Activated CD8-positive, alpha-beta memory T cell treated with anti-CD3 and anti-CD28 coated beads, Interleukin-2, amount 10 ng/mL, durations not matched to agents 7 days and 5 days (primary cell): ENCODE measurements at places on chromosomes 6 and 20. TPM values are rescaled to one million over a fixed set of nuclear protein-coding genes. Genes with fewer than 3 reads are reported as not detected.

DNA sequence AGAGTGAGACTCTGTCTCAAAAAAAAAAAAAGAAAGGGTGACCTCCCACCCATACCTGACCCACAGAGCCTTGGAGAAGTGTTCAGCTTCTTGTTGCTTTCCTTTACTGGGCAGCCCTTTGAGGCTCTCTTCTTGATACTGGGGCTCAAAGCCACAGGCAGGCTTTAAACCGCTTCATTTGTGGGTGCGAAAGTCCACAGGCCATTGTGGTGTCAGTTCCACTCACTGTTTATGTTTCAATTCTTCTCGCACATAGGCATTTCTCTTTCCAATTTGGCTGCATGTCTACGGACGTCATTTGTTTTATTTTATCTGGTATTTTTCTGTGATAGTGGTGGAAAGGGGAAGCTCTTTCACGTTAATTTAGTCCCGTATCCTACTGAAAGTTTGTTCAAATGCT lies 34.6 kb downstream of the PPARD start:
- DNase-seq = no peak

GRCh38 chr20:1524004-1524403 lies 32.8 kb upstream of the SIRPB2 start:
- no peak for DNase-seq

GRCh38 chr20:45111799-45112471 lies 3.0 kb downstream of the WFDC5 start:
- DNase-seq = no peak

DNA sequence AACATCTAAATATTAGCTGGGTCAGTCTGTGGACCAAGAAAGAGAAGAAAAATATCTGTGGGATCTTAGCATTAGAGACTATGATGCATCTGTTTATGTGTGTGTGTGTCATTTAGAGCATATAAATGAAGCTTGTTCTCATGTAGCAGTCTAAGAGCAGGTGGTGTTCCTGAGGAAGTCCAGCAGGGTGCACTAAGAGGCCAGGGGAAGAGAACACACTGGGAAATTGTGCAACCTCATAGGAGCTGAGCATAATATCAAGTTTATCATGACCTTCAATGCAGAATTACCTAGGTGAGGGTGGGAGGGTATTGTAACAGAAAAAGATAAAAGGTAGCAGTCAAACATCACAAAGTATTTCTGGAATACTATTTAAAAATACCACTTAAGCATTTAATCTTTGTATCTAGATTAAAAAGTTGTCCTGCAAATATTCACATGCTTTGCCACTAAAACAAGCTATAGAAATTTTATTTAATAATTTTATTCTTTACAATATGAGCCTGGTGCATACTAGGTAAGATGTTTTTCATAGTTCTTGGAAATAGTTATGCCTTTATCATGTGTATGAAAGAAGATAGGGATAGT lies 80.5 kb downstream of the SMPDL3A start:
- no peak for DNase-seq

- DNase-seq = no peak
Observed at GRCh38 chr20:2604506-2604835, 48.0 kb upstream of the NOP56 start.

GRCh38 chr20:49219924-49220831 lies 962 bp downstream of the DDX27 start:
- DNase-seq = no peak

DNA sequence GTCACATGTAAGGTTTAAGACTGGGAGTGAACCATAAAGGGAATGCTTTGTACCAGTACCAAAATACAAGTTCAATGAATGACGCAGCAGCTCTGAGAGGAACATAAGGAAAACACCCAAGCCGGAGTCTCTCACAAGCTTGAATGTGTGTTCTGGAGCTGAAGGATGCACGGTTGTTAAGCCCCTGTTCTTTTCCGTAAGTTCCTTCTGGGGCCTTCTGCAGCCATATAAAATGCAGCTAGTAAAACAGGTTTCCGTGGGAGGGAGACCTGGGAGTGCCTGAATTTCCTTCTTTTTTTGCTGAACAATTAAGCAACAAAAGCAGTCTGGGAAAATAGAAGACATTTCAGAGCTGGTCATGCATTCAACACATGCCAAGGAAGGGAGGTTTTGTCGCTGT lies 73.2 kb upstream of the JAG1 start:
- DNase-seq = no peak

DNA sequence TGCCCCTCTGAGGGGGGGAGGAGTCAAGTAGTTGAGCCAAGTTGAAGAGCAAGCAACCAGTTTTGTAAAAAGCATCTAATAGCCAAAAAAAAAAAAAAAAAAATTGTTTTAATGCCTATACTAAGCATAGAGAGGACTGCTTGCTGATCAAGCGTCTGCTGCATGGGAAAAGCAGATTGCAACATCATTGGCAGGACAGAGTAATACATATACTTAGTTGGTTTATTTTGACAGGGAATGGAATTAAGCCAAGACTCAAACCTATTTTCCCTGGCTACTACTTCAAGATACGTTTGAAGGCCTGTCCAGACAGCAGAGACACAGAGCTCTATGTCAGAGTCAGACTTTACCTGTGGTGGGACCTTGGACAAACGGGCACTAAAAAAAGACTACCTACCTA lies 120.5 kb downstream of the RTN4IP1 start:
- DNase-seq = no peak

GRCh38 chr6:69007781-69008180 lies 372.7 kb downstream of the ADGRB3 start:
- DNase-seq = no peak

DNA sequence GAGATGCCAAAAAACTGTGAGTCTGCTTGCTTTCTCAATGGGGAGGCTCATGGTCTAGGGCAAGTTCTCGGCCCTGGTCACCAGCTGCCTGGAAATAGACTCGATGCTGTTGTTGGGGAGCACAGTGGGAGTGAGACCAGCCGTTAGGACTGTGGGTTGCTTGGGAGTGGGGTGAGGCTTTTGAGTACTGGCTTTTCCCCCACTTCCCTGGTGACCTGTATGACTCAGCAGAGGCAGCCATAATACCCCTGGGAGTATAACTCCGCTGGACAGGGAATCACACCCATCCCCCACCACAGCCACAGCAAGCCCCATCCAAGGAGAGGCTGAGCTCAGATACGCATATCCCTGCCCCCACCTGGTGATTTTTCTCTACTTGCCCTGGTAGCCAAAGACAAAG lies 48.9 kb upstream of the OGFRL1 start:
- no peak for DNase-seq

- no peak for DNase-seq
Observed at GRCh38 chr6:47357827-47358226, 48.1 kb upstream of the TNFRSF21 start.

- peak; percentile 57 for DNase-seq
Observed at GRCh38 chr20:25035921-25036320, 22.0 kb downstream of the ACSS1 start.

GRCh38 chr20:21628800-21629199 lies 76.7 kb upstream of the PAX1 start:
- DNase-seq = no peak

DNA sequence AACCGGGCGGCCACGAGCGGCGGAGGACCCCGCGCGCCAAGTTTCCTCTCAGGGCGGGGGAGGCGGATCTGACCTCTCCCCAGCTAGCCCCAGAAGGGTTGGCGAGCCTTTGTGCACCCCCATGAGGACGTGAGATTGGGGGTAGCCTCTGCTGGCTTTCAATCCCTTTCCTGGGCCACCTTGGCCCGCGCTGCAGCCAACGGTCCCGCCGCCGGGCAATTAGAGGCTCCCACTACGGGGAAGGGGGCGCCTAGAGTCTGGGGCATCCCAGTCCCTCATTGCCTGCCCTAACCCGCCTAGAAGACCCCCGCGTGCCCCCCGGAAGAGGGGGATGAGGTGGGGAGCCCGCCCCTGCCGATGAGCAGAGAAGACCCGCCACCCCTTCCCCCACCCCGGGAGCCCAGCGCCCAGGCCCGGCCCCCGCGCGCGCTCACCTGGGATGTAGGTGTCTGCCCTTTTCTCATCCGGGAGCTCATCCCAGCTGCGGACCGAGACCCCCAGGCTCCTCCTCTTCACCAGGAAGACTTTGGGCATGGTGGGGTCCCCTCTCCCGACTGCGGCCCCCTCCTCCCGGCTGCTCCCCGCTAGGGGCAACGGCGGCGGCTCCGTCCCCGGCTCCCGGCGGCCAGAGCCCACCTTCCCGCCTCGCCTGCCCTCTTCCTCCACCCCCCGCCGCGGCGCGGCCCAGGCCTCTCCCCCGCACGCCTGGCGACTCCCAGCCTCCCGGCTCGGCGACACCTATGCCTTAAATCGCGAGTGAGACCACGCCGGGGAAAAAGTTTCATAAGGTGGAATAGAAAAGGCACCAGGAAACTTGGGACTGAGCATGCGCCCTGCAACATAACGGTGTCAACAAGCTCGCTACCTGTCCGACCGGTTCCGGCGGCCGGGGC lies at the start of gene OVOL2:
Gene OVOL2 (minus strand): TSS at position 816 of the 893 bp plus-strand sequence. CDS start 282 bp downstream, at position 534.
- DNase-seq = no peak

DNA sequence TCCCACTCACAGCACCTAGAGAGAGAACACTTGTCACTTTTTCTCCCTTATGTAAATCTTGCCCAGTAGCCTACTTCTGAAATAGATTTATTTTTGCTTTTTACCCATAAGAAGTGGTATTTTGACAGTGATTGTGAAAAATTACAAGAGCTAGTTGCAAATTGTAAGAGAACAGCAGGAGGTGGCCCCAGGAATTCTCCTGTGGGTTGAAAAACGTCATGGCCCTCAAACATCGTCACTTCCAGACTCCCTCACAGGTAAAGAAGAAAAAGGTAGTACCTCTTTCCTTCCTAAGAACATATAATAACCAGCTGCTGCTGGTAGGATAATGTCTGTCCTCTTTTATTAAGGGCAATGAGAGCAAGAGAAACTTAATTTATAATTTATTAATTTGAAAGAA lies 69.5 kb upstream of the LAMP5 start:
- no peak for DNase-seq

DNA sequence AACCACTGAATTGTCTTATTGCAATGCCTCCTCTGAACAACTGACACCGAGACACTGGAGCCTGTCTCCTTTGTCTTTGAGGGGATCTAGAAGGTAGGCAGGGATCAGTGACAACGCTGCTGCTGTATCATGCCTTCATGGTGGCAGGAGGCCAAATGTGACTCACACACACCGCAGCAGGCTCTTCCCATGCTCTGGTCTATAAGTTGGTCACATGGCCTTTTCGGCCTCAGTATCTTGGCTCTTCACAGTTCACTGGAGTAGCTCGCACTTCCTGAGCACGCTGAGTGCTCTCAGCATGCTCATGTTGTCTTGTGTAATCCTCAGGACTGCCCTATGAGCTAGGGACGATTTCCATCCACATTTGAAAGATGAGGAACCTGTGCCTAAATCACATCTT lies 167.4 kb upstream of the PCSK2 start:
- no peak for DNase-seq

DNA sequence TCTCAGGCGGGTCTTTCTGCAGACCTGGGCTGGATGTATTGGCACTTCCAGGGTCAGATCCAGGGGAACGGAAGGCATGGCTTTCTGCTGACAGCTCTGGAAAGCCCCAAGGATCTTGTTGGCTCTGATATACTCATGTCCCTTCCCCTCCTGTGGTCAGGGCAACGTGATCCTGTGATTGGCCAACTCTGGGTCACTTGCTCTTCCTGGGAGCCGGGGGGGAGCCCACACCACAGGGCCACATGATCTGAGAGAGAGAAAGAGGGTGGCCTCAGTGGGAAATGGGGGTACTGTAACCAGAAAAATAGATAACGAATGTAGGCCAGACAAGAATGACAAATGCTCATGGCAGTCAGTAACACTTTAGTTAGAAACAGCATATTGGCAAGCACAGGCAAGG lies 223.0 kb downstream of the NFATC2 start:
- DNase-seq = no peak

DNA sequence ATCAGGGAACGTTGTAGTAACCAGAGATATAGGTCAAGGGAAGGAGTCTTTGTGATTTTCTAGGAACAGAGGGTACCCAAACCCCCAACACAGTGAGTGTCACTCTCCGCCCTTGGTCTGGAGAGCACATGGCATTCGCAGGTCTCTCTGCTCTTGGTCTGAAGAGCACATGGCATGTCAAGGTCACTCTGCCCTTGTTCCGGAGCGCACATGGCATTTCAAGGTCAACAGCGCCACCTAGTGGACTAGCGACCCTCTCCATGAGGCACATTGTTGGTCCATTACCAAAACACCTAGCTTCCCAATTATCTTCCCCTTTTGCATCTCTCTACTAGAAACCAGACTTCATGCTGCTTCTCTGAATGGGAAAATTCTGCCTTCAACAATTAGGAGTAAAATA lies 260.0 kb downstream of the C6orf118 start:
- DNase-seq = no peak

GRCh38 chr6:135759831-135760230 lies 91.7 kb upstream of the PDE7B start:
- no peak for DNase-seq

- DNase-seq = no peak
Observed at GRCh38 chr6:17965397-17965796, 22.0 kb downstream of the KIF13A start.

DNA sequence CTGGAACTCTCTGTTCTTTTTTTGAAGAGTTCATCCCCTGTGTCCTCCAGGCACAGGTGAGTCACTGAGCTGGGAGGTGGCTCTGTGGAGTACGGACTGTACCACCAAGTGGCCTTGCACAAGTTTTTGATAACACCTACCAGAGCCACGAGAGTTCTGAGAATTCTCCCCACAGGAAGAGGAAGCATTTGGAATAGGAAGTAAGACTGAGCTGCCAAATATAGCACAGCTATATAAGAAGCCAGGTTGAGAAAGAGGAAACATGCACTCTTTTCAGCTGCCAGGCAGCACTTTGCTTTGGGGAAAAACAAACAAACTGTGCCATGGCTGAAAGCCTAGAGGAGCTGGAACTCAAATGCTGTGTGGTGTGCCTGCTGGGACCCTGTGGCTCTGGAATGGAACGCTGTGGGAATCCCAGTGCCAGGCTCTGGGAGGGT lies 70.8 kb upstream of the RIPOR2 start:
- peak; percentile 85 for DNase-seq

DNA sequence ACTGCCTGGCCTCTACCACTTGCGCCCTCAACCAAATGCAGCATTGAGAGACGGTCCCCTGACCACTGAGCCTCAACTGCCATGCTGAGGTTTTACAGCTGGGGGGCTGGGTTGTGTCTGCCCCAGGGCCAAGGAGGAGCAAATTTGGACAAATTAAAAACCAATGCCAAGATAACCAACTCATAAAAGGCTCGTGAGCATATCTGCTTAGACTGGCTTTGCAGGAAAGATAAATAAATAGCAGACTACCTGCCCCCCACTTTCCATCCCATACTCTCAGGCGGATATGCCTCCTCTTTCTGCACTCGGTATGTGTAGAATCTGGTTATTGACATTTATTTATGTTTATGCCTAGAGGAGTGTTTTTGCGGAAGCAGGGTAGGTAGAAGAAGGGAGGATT lies 76.8 kb downstream of the ZDHHC14 start:
- no peak for DNase-seq

The EPPIN gene
- not detected for total RNA-seq

The SLC13A3 gene
- not detected for total RNA-seq

The HLA-DOB gene
- total RNA-seq = 2.7 TPM

The ATF6B gene
- 135 TPM for total RNA-seq

The STX7 gene
- 19.5 TPM for total RNA-seq

The NFS1 gene
- total RNA-seq = 35.1 TPM

The ROMO1 gene
- 115 TPM for total RNA-seq

The SPINT4 gene
- total RNA-seq = not detected

The NKAPL gene
- 0.26 TPM for total RNA-seq

The ADGRF4 gene
- total RNA-seq = not detected

The SLC32A1 gene
- total RNA-seq = not detected
